Stimulated activated CD4-positive, alpha-beta T cell treated with anti-CD3 and anti-CD28 coated beads, Interleukin-2, amount 100 ng/mL, for 48 hours (primary cell): ENCODE measurements at places on chromosomes 2 and 18.

DNA sequence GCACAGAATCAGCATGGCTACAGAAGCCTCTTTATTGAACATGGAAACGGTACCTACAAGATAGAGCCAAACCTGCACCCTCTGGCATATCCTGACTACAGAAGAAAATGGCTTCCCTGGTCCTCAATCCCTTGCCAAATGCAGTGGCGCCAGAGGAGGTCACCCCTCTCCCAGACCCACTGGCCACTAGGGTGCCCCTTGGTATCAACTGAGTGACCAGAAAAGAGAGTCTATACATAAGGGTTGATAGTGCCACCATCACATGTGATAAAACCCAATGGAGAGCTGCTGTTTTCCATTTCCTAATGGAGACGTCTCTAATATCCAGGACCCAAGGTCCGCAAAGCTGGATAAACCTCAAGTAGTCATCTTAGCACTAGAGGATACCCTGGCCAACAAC lies 52.7 kb upstream of the ALK start:
- DNase-seq: no peak

GRCh38 chr2:178448968-178449661 lies 1.9 kb downstream of the PRKRA start:
- DNase-seq: no peak

GRCh38 chr2:134405611-134406081 lies 151.8 kb downstream of the MGAT5 start:
- no peak for DNase-seq

- no peak for DNase-seq
Measured at GRCh38 chr2:143824791-143825190, 695.1 kb downstream of the ZEB2 start.

- no peak for DNase-seq
Measured at GRCh38 chr2:60832621-60833020, 48.8 kb upstream of the REL start.

- no peak for DNase-seq
Measured at GRCh38 chr2:23622966-23623675, 238.1 kb downstream of the KLHL29 start.

- no peak for DNase-seq
Measured at GRCh38 chr2:189613077-189613636, 32.6 kb upstream of the SLC40A1 start.

DNA sequence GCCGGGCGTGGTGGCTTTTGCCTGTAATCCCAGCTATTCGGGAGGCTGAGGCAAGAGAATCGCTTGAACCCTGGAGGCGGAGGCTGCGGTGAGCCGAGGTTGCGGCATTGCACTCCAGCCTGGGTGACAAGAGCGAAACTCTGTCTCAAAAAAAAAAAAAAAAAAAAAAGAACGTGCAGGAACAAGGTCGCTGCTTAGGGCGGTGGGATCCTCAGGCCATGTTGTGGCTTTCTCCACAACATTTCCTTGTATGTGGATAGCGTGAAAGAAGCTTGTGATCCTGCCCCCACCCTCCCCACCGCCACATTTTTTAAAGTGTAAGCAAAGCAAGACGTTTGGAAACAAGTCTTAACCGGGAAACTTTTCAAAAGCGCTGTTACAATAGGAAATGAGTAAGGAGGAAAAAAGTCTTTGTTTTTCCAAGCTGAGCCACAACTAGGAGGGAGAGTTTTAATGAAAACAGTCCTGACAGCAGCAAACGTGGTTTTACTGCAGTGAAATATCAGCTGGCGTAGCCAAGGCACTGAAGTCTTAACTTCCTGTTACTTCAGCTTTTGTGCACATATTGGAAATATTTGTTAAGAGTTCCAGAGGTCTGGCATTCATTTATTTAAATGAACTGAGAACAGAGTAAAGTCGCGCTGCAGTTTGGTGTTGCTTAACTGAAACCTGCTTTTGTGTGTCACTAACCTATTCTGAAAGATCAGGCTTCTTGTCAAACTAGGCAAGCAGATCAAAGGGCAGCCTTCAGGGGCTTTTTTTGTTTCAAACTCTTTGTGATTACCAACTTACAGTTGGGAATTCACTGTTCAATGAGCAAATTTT lies 3.8 kb downstream of the TGIF1 start:
- peak; percentile 19 for DNase-seq

DNA sequence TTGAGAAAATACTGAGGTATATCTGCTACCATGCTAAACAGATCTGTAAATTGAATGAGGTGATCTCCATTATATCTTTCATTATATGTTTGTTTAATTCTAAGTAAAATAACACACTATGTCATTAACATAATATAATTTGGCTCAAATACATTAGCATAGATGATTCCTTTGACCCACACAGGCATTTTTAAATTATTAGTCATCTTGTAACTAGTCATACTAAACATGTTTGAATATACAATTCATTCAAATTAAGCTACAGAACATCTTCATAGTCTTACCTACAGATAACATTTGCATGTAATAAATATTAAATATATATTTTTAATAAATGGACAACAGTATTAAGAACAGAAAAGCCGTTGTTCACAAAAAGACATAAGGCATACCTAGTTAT lies 52.7 kb upstream of the KYNU start:
- no peak for DNase-seq

- no peak for DNase-seq
Measured at GRCh38 chr2:159828738-159829137, 30.7 kb upstream of the CD302 start.

DNA sequence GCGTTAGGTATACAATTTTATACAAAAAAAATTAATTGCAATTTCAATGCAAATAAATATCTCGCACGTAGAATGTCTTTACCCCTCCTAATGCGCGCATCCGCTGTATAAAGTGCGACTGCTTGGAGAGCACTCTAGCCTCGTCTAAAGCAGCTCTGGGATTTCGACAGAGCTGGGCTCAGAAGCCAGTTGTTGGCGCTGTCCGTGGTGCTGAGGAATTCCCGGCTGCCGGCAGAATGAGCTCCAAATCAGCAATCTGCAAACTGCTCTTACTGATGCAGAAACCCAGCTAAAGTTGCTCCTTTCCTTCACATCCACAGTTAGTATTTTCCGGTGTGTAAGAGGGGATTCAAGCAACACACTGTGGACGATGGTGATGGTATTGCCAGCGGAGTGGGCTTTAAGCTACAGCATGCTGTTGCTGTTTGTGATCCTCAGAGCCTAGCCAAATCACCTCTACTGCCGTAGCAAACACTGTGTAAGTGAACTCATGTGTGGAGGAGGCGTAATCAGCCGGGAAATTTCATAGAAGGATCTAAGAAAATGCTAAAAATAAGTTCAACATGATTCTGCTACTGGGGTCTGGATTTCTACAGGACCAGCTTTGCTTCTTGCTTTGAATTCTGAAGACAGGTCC lies at the start of gene VWC2L:
VWC2L (plus strand) TSS at position 137 of the 637 bp plus-strand sequence. CDS start 3,140 bp downstream, outside the sequence.
- DNase-seq: peak; percentile 27

DNA sequence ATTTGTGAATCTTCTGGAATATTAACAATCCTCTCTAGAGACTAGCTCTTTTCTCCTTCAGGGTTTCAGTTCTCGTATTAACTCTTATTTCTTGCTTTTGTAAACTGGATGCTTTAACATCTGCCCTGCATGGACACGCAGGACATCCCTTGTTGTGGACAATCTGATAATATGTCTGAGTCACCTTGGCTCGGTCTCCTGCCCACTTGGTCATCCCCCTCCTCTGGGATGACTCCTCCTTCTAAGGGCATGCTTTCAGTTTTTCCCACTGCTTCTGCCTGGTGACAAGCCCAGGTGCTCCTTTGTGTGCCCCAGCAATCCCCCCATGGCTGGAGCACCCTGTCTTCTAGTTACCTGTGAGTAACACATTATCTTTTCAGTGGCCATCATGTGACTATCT lies 460.5 kb downstream of the DSC3 start:
- DNase-seq: no peak

DNA sequence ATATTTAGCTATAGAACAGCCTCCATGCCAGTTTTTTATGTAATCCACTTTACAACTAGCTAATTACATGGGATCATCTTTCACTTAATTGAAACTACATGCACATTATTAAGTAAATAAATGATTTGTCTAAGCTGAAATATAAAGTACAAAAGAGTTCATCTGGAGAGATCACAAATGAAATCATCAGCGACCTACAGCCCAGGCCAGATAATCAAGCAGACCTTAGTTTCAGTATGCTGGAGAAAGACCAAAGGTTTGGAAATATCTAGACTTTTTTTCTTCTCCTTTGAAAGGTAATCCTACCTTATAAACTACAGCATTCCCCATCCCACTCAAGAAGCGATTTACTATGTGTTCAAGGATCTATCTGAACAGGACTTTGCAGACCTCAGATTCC lies 26.5 kb downstream of the FIGN start:
- no peak for DNase-seq

DNA sequence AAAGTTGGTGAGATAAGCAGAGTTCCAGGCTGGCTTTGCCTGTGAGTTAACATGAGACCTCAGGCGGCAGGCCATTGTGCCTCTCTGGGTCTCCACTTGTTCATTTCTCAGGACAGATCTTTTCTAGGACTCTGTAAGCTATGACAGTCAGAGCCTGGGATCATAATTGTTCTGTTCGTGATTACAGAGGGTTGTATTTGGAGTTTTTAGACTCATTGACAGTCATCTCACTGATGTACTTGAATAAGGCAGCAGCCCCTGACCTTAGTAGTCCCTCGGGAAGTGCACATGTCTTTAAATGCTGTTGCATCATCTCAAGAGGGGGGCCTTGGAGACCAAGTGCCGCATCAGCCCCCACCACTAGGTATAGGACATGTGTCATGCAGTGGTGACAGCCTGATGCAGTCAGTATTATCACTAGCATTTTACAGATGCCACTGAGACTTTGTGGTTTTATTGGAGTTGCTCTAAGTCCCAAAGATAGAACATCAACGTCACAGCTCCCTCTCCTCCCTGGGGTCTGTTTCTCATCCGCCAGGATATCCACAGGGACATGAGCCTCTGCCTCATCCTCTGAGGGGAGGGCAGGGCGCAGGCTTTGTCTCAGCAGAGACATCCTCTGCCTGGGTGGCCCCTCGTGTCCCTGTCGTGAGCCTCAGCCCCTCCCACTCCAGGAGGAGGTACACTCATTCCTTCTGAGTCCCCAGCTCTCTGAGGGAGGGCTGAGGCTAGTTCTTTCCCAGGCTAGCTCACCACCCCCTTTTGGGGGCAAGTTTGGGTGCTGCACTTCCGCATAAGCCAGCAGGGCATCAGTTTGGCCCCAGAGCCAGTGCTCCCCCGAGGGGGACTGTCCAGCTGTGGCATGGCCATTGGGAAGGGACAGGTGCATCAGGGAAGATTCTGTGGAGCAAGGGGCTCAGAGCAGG lies 14.1 kb downstream of the GLI2 start:
- DNase-seq: no peak

DNA sequence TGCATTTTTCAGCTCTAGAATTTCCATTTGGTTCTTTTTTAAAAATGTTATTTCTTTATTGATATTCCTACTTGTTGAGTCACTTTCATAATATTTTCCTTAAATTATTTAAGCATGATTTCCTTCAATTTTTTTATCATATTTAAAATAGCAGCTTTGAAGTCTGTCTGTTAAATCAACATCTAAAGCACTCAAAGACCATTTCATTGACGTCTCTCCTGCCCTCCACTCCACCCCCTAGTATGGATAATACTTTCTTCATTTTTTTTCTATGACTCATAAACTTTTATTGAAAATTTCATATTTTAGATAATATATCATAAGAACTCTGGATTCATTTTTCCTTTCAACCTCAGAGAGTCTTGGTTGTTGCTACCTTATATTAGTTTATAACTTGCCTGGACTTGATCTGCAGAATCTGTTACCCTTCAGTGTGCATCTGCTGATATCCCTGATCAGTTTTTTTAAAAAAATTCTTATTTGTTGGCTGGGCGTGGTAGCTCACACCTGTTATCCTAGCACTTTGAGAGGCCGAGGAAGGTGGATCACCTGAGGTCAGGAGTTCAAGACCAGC lies 59.0 kb upstream of the ZNF396 start:
- no peak for DNase-seq

DNA sequence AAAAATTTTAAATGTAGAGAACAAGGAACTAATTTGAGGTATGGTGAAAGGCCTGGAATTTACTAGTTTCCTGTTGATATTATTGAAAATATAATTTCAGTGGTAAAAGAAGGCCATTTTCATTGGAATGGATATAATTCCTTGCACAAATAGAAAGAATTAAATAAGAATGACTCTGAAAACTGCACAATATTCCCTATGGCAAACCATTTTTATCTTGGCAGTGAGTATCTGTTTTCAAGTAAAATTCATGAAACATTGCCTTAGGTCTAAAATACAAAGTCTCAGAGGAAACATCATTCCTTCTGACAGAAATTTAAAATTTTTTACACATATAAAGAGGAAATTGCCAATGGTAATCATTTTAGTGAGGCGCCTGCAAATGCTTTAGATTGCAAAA lies 1468.3 kb downstream of the LRP1B start:
- DNase-seq: no peak
